Activated T-helper 17 cell treated with anti-CD3 and anti-CD28 coated beads, Interleukin-2, amount 50 U/mL, for 72 hours (primary cell): ENCODE measurements at places on chromosomes 5 and 9. TPM values are rescaled to one million over a fixed set of nuclear protein-coding genes. Genes with fewer than 3 reads are reported as not detected.

- no peak for ATAC-seq
Observed at GRCh38 chr5:118126159-118126558, 862.2 kb downstream of the DTWD2 start.

Gene PDE6A
- not detected for total RNA-seq

DNA sequence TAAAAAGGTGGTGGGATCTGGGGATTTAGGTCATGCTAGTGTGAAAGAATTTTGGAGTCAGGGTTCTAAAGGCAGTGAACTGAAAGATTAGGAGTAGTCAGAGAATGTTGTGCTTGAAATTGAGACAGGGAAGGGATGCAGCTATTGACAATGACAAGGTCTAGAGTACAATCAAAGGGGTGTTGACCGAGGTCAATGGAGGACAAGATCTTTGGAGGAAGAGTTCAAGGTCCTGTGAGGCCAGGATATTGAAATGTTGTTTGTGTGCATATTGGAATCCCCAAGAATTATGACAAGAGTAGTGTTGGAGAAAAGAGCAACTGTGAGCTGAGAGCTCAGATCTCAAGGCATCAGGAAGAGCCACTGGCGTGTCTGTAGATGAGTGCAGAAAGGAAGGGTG, 116.9 kb downstream of the RASGRF2 start:
- no peak for ATAC-seq

Gene PAEP
- not detected for total RNA-seq

Gene DDX41
- total RNA-seq = 116 TPM

- ATAC-seq = no peak
Observed at GRCh38 chr9:107732781-107733522, 243.4 kb upstream of the KLF4 start.

DNA sequence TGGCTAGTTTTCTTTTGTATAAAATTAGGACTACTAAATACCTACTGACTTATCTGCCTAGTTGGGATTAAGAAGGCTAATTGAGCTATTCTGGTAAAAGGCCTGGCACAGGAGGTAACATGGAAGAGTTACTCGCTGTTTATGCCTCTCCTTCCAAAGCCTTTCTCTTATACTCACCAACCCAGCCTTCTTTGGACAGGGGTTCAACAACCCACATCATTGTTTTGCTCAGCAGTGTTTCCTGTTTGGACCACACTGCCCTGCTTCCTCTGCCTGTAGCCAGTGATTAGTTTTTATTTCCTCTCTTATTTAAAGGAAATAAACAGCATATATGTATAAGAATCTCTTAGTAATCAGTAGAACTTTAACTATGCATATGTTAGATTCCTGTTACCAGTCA, 85.1 kb upstream of the TLX3 start:
- ATAC-seq = no peak

DNA sequence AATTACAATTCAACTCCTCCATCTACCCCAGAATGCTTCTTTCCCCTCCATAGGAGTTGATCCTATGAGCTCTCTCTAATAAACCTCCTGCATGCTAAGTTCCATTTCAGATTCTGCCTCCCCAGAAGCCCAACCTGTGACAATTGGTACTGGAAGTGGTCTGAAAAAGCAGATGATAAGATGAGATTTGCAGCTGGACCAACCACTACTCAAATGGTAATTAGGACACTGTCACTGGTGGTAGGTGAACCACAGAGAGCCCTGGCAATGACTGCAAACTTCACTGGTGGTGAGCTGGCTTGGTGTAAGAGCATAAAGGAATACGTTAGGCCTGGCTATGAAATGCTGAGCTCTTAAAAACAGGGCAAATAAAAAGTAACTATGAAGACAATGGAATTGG, 112.6 kb downstream of the ESM1 start:
- ATAC-seq = no peak

Gene CFAP157
- total RNA-seq = 0.13 TPM

Gene PCDHGA12
- not detected for total RNA-seq

Gene PHF24
- 0.16 TPM for total RNA-seq

GRCh38 chr5:118614731-118615456, 373.5 kb downstream of the DTWD2 start:
- ATAC-seq = no peak

DNA sequence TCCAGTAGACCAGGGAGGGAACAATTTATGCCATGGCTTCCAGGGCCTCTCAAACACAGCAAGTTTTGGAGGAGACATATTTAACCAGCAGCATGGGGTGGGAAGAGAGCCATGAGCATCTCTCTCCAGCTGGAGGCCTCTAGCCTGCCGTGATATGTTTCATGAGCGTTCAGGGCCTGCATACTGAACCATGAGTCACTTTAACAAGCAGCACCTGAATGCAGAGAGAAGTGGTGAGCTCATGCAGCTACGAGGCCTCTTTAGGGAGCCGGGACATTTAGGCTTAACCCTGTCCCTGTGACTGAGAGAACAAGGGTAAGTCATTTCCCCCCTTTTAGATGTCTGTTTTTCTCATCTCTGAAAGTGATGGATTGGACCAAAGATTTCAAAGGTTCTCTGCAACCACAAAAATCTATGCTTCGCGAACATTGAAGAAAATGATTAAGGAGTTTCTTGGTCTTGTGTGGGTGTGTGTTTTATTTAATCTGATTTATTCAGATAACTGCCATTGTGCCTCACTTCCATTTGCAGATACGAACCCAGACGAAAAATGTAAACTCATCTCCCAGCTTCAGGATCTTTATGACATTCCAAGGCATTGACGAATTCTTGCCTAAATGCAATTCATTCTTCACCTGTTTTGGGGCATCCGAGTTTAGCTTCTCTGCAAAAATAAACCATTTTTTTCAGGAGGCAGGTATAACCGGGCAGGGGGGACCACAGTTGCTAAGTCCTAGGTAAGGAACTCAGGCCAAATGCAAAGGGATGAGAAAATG, 157.0 kb downstream of the GABBR2 start:
- no peak for ATAC-seq

Gene PTPRD
- 0.04 TPM for total RNA-seq

- no peak for ATAC-seq
Observed at GRCh38 chr9:115305543-115305942, 187.6 kb upstream of the TNC start.

- ATAC-seq = no peak
Observed at GRCh38 chr5:151036556-151036955, 16.2 kb downstream of the GPX3 start.

Gene FUT7
- 27.9 TPM for total RNA-seq

- no peak for ATAC-seq
Observed at GRCh38 chr5:78275998-78276543, 18.4 kb downstream of the AP3B1 start.

Gene FOXD4L3
- total RNA-seq = 0.16 TPM

Gene AGPAT2
- 14.6 TPM for total RNA-seq

DNA sequence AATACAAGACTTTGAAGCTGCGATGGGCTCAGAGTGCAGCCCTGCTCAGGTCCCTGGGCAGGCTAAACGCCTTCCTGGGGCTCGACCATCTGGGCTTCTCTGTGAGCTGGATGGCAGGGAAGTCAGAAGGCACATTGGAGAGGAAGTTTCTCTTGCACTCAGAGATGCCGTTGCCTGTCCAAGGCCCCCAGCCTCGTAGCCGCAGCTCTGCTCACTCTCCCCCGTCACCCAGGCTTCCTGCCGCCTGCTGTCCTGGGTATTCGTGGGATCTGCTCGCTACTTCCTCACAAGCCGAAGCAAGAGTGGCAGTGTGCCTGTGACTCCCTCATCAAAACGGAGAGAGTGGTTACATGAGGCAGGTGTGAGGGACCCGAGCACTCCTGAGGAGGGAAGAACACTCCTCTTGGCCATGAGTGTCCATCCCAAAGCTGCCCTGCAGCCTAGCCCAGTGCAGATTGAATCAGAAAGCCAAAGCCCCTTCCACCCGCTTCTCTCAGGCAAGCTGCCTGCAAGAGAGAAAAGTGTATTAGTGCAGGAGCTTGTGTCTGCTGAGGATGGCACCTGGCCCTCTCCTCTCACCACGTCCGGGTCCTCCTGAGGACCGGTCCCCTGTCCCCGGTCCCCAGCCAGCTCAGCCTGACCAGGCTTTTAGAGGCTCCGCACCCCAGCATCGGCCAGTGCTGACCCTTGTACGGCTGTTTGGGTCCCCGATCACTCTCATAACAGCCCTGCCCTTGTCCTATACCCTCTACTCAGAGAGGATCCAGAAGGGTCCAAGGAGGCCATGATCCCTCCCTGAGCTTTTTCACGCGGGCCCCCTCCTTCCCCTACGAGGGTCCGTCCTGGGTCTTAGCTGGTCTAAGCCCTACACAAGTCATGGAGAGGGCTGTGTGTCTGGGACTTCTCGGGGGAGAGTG, 7.3 kb downstream of the FCN2 start:
- ATAC-seq = no peak

DNA sequence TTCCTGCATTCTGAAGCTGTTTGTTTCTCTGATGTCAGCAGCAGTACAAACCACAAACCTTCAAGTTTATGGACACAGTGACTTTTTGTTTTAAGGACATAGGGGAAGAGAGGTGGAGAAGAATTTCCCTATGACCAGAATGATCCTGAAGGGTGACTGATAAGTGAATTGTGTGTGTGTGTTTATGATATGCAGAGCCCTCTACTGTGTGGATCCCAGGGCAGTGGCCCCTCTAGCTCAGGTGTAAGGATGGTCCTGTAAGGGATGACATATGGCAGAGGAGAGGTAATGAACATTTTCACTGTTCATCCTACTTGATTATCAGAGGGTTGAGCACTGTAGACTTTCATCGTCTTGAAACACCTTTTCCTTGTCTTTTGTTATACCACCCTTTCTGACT, 30.6 kb upstream of the TMED7 start:
- ATAC-seq = no peak
